ENCODE measurements at places on chromosomes 3 and 15. TPM values are rescaled to one million over a fixed set of nuclear protein-coding genes. Genes with fewer than 3 reads are reported as not detected.

GRCh38 chr3:141405591-141405990 is 37.3 kb downstream of the ZBTB38 start:
- DNase-seq, result no peak

SLC9C1 gene
- polyA plus RNA-seq, result not detected

DCUN1D1 gene
- polyA plus RNA-seq, result 27.0 TPM

GRCh38 chr3:124787476-124788195 is 57.4 kb downstream of the UMPS start:
- DNase-seq, result no peak

CFAP20DC gene
- not detected for polyA plus RNA-seq

SSUH2 gene
- not detected for polyA plus RNA-seq

DNA sequence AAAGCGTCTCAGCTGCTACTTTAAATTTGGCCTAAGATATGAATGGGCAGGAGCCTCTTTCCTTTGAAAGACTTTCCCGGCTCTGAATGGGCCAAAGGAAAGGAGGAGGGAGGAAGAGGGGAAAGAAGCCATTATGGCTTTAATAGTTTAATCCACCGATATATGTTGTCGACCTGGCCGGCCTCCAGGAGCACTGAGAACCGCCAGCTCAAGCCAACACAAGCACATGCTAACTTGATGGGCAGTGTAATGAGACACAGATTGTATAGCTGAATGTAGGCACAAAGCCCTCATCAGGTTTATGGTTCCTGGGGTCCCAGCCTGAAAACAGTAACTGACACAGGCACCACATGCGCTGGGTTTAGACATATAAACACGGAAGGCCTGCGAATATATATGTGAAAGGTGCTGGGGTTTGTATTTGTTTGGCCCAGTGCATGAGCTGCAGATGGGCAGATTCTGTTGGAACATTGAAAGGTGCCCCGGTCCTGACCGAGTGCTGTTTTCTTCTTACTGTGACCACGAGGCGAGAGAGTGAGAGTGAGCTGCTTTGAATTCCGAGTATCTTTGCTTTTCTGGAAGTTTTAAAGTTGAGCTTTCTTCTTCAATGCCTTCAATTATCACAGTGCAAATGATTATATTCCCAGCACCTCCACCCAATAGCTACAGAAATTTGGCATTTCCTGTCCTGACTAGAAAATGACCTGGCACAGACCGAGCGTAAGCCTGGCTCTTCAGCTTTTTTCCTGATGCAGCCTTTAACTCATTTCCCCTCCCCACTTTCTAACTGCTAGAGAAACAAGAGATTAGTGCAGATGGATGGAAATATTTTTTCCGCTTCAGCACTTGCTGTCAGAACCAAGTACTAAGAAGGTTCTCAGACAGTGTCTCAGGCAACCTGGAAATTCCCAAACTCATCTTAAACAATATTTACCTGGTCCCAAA is 267.3 kb downstream of the RORA start:
- no peak for DNase-seq

GPR27 gene
- not detected for polyA plus RNA-seq

GRCh38 chr3:71873093-71873611 is 88.2 kb upstream of the PROK2 start:
- no peak for DNase-seq

ZBED2 gene
- polyA plus RNA-seq, result 0.50 TPM

GRCh38 chr15:26628071-26628470 is 144.8 kb downstream of the GABRB3 start:
- no peak for DNase-seq

- DNase-seq, result no peak
Measured at GRCh38 chr15:48936666-48937065, 27.1 kb downstream of the SHC4 start.
